Adipocyte (in vitro differentiated cells): ENCODE measurements at places on chromosomes 16 and 17.

DNA sequence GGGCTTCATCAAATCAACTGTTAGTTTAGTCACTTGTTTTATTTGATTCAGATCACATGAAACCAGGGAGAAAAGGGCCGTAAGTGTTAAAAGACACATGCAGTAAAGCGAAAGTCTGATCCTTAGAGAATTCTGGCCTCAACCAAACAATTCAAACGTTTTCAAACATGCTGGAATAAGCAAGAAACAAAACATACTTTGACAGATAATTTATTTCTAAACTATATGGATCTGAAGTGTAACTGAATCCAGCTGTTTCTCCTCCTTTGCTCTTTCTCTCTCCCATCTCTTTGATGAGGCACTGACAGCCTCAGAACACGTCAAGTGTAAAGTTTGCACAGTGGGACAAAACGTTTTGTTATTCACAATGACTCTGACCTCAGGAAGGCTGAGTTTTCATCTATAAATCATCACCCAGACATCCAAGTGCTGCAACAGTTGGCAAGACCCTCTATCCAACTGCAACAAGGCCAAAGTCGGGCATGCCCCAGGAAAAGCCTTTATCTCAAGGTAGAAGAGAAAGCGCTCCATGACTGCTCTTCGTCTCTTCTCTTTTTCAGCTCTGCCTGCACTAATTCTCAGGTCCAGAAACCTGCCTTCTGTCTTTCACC is 267.1 kb upstream of the MYOCD start:
- DNase-seq, result no peak

GRCh38 chr16:68790944-68791343 is 52.4 kb upstream of the TANGO6 start:
- no peak for DNase-seq

- no peak for DNase-seq
These were observed 5.1 kb upstream of the SCNN1B start for GRCh38 chr16:23296994-23297393.

DNA sequence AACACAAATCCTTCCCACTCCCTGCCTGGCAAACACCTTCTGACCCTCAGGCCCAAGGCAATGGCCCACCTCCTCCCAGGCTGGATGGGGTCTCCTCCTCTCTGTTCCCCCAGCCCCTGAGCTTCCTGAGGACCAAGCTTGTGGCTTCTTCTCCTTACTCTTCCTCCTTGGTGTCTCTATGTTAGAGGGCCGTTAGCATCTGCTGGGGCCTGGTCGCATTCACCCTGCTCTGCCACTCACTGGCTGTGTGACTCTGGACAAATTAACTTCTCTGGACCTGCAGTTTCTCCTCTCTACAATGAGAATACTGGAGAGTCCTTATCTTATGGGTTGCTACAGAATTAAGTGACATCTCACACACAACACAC is 725 bp upstream of the MT2A start:
- DNase-seq, result no peak

DNA sequence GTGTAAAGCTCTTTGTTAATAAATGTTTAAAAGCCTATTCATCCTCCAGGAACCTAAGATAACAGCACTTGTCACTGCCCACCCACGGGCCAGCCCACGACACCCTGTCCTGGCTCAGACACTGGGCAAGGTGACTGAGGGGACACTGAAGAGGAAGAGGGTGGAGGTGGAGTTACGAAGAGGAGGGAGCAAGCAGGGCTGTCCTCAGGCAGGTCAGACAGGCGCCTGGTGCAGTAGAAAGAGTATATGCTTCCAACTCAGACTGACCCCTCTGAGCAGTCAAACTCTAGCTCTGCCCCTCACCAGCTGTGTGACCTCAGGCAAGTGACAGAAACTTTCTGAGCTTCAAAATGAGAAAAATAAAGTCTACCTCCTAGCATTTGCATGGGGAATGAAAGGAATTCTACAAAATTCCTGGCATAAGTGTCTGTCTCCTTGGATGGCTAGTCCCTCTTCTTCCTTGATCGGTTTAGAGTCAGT is 22.8 kb downstream of the TEX2 start:
- DNase-seq, result no peak

GRCh38 chr16:24906901-24907300 is 61.1 kb downstream of the SLC5A11 start:
- DNase-seq, result no peak

DNA sequence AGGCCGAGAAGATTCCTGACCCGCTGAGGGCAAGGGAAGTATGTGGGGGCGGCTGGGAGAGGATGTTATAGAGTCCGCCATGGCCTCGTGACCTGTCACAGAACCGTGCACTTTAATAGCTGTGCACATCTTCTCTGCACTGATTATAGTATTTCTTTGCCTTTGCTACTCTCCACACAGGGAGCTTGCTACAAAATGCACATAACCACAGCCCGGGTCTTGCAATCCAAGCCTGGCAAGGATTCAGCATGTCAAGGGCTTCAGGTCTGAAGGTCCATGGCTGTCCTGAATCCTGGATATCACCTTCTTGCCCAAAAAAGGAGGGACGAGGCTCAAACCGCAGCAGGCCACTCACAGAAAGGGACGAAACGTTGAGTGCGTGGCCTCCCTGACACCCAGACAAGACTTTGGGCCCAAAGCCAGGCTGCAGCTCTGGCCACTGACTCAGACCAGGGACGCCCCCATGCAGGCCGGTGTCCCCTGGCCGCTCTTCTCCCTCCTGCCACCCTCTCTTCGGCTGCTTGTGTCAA is 43.7 kb downstream of the USP22 start:
- no peak for DNase-seq

DNA sequence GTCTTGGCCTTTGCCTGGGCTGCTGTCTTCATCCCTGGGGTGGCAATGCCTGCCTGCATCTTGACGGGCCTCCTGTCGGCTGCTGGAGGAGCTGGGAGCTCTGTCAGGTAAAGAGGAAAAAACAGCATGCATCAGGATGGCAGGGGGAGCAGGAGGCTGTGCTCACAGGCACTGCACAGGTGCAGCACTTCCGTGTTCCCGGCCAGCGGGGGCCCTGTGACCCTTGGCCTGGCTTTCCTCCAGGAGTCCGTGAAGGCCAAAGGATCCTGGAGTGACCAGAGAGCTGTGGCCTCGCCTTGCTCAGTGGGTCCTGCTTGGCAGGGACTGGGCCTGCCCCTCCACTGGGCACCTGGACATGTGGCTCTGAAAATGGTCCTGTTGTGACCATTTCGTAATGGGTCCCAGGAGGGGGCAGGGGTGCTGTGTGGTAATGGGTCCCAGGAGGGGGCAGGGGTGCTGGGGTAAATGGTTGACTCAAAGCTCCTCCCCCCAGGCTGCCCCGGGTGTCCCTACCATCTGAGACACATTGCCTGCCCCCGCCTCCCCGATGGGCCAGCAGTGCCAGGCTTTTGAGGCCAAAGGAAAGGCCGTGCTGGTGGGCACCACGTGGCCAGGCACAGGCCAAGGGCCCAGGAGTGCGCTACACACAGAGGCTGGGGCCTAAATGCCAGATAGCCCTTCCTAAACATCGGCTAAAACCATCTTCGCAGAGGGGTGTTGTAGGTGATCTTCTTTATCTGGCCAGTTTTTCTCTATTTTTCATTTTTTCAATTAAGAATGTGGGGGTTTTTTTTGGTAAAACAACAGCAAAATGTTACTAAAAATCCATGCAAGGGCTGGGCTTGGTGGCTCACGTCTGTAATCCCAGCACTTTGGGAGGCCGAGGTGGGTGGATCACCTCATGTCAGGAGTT is 4.0 kb upstream of the FASN start:
- no peak for DNase-seq

DNA sequence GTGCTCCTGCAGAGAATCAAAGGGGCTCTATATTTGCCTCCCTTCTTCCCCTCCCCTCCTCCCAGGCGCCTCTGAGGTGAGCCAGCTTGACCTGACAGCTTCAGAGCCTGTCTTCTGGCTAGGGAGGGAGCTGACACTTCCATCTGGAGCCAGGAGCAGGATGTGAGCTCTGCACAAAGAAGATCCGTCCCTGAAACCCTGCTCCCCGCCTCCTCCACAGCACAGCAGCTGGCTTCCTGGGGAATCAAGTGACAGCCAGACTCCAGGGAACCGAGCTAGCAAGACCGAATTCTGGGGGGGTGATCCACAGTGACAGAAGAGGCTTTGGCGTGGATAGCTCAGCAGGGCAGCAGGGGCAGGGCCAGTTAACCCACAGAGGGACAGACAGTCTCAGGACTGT is 37.2 kb downstream of the CCDC182 start:
- peak; percentile 25 for DNase-seq

GRCh38 chr17:46818316-46818928 is at the start of gene WNT3:
WNT3 (minus strand) TSS chr17:46818692; CDS start chr17:46818597, 95 bp downstream.
- DNase-seq, result peak; percentile 28

DNA sequence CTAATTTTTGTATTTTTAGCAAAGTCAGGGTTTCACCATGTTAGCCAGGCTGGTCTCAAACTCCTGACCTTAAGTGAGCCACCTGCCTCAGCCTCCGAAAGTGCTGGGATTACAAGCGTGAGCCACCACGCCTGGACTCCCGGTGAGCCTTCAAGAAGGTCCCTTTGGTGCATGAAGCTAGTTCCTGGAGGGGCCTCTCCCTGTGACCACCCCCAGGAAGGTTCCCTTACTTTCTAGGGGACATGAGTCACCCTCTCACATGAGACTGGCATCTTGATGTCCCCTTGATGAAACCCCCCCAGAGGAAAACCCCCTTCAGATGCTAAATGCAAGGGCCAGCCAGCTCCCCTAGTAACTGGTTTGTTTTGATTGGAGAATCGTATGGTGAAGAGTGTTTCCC is 12.8 kb downstream of the CARHSP1 start:
- no peak for DNase-seq

- DNase-seq, result no peak
These were observed 131.9 kb upstream of the XYLT1 start for GRCh38 chr16:17602678-17603077.

GRCh38 chr16:70437017-70437581 is 1.8 kb downstream of the ST3GAL2 start:
- peak; percentile 92 for DNase-seq

DNA sequence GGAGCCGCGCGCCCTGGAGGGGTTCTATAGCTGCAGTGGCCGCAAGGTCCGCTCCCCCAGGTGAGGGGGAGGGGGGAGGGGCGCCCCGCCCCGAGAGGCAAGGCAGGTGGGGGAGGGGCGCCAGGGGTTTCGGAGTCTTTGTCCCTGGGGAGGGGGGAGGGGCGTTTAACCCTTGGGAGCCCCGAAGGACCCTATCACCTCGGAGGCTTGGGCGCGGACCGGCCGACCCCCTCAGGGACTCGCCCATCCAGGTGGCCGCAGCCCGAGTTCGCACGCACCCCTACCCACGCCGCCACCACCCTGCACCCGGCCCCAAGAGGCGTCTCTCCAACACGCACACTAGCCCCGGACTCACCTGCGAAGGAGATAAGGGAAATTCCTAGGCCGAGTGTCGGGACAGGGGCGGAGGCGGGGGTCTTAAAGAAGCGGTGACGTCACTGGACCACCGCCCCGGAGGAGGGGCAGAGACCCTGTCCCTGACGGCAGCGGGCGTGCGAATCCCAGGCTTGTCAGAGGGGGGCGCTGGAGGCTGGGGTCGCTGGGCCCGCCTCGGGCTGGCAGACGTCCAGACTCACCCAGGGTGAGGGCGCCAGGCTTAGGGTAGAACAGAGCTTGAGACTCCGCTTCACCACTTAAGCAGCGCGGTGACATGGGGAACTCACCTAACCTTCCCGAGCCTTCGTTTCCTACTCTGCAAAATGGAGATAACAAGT is at the start of gene CLDN6:
Gene CLDN6 (minus strand): TSS at position 390 of the 713 bp plus-strand sequence. CDS start 2,162 bp downstream, outside the sequence.
- DNase-seq, result no peak

DNA sequence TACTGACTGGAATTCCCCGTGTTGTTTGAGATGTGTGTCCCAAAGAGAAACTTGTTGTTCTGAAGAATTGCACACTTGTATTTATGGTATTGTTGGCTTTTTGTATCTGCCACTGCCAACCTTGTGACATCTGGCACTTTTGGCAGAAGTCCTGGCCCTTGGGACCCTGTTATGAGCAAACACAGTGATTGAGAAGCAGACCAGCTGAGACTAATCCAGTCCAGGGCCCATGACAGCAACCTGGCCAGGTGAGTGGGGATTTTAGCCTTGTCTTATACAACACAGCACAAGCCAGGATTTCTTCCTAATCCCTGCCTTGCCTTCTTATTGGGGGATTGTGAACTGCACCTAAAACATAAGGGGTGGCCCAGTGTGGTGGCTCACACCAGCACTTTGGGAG is 80.0 kb downstream of the NTN1 start:
- no peak for DNase-seq

DNA sequence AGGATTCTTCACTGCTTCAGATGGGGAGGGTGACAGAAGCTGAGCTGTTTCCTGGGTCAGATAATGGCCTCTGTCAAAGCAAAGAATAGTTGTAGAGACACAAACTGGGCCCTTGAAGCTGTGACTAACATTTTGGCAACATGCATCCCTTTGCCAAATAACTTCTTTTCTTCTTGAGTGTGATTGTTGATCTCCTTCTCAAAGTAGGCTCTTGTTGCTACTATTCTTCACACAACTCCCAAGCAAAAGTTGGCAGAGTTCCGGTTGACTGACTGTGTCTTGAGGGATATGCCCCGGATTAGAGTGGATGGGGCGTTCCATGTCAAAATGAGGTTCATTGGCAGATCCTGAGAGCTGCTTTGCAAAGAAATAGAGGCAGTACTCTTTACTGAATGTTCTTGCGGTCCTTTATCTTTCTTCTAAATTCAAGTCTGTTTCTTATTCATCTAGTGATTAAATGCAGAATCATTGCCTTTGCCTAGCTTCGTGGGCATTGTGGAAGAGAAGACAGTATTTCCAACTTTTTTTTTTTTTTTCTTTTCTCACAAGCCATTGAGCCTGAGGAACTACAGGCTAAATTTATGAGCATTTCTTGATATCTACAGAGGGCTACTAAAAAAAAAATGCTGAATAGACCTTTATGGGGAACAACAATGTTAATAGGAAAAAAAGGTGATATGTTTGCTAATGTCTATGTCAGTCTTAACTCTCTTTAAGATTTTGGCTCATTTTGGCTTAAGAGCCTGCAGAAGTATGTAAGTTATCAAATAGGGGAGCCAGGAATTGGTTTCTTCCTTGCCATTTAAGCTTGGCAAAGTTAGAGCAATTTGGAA is 5.8 kb downstream of the WIPF2 start:
- DNase-seq, result no peak

- peak; percentile 57 for DNase-seq
These were observed 29.6 kb downstream of the HS3ST3B1 start for GRCh38 chr17:14330492-14330962.

DNA sequence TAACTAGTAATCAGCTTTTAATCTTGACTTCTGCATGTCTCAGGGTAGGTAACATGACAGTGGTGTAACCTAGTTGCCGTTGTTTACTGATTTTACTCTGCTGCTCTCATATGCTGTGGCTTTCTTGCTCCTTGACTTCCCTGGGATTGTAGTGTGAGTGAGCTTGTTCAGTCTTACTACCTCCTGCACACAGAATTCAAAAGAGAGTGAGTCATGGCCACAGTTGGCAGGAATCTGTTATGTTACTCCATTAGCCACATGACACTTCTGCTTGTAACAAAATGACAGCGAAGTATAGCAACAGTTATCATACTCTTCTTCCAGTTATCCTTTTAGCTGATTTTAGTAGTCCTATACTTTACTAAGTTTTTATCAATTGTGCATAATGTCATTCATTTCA is 18.8 kb downstream of the TNRC6A start:
- DNase-seq, result peak; percentile 85

GRCh38 chr17:65154770-65155589 is 17.8 kb downstream of the RGS9 start:
- DNase-seq, result peak; percentile 26
